ENCODE measurements at places on chromosomes 2 and 18. TPM values are rescaled to one million over a fixed set of nuclear protein-coding genes. Genes with fewer than 3 reads are reported as not detected.

The CDC42EP3 gene
- total RNA-seq, result 27.8 TPM

The CHN1 gene
- 14.5 TPM for total RNA-seq

The RBKS gene
- total RNA-seq, result 0.99 TPM

The SCTR gene
- not detected for total RNA-seq

The EPC2 gene
- 19.8 TPM for total RNA-seq

The SP140L gene
- 13.3 TPM for total RNA-seq

The PTPRM gene
- 80.9 TPM for total RNA-seq

The TCF23 gene
- total RNA-seq, result not detected

The SERPINB11 gene
- not detected for total RNA-seq

The ITGB6 gene
- not detected for total RNA-seq

Data from endothelial cell of coronary artery (primary cell).